ENCODE measurements at places on chromosomes 2 and 18.
A peak's percentile ranks its signal among the peaks of the same experiment; 100 is the strongest.

DNA sequence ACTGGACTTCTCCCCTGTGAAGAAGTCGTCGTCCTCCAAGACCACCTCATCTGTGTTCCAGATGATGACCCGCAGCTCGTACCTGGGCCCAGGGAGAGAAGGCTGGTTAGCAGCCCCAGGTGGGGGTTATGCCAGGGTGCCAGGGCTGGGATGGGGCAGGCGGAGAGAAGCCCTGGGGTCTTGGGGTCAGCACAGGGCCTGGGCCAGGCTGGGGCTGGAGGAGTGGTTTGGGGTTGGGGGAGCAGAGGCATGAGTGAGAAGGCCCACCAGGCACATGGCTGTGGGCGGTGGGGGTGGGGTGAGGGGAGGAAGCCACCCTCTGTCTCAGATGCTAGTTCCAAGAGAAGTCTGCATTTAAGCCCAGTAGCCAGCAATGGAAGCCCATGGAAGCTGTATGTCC is 15.8 kb downstream of the OTOF start:
- DNase-seq = no peak

DNA sequence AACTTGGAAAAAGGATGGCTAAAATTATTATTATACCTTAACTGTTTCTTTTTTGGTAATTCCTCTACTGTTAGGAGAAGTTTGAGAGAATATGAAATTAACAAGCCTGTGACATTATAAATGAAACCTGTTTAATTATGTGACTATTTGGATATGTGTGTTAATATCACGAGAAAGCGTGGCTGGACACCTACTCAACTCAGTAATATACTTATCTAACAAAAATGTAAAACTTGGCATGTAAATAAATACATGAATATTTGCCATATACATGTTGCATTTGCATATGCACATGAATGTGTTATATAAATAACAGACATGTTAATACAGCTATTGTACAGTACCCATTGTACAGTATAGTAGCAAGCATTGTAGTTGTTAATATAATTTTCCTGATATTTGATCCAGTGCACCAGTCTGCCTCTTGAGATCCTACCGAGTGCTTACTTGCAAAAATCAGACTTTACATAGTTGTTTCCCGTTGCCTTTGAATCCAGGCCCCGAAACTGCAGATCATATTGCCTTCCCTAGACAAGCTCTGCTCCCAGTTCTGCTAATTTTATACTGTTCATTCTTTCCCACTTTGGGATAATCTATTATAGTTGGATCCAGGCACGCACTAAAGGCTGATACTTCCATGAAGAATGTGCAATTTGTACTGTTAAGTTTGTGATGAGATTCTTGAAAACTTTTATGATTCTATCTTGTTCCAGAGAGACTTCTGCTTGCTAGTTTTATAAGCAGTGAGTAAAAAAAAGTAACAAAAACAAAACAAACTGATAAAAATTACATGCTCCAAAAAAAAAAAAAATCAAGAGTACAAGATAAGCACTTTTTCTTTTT is 395.6 kb downstream of the ARHGAP15 start:
- no peak for DNase-seq

DNA sequence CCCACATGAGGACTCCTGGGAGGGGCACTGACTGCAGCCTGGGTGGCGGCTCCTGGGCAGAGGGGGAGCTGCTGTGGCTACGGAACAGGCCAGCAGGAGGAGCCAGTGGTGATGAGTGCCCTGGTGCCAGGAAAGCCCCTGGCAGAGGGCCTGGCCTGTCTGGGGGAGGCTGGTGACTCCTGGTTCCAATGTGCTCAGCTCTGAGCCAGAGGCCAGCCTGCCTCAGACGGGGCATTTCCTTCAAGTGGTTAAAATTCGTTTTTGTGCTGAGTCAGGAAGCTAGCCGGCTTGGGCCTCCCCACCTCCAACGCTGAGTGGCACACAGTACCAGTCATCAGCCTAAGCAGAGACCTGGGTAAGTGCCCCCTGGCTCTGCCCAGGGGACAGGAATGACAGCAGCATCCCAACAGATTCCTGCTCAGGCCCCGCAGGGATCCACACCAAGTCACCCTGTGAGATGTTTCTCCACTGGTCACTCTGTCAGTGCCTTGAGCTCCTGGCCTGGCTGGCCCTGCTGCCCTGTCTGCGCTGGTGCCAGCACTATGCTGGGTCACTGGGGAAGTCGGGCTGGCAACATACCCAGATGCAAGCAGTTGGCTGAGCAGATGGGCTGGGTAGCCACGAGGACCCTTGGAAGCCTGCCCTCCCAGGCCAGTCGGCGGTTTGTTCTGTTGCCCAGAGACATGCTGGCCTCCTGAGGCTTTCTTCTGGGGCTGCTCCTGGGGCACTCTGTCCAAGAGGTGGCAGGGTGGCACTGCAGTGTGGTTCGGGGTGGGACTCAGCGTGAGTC is 7.1 kb upstream of the KLF11 start:
- peak; percentile 78 for DNase-seq

- DNase-seq = no peak
These were observed 6.1 kb downstream of the SMAD7 start for GRCh38 chr18:48944634-48945033.

DNA sequence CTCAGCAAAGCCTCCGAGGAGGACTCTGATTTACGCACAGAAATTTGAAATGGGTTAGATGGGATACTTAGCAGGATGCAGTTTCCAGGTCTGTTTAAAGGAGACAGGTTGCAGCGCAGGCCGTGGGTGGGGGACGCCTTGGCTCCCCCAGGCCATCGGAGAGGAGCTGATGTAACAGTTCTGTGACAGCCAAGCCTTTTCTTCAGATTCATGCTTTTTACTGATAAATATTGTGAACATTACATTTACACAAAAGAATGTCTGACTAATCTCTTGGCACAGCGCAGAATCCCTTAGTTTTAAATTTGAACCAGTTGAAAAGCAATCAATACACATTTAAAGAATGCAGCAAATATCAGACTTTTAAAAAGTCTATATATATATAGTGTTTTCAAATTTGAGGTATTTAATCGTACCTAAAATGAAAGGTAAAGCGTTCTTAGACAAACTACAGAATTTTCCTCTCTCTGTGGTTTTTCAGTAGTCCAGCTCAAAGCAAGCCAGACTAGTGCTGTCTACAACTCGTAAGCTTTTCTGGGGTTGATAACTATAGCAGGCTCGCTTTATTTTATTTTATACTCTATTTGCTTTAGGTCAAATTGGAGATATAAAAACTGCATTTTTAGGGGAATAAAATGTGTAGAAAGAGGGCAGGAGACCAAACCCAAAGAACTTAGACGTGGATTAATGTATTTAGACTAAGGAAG is 221.9 kb downstream of the PIEZO2 start:
- no peak for DNase-seq

DNA sequence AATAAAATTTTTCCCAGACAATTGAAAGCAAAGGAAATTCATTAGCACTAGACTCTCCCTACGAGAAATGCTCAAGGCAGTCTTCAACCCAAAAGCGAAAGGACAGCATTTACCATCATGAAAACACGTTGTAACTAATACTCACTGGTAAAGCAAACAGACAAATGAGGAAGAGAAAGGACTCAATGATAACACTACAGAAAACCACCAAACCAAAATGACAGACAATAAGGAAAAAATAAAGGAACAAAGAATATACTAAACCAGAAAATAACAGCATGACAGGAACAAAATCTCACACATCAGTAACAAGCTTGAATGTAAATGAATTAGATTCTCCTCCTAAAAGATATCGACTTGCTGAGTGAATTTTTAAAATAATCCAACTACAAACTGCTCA is 190.7 kb downstream of the NOL4 start:
- no peak for DNase-seq

Measured in NCI-H446 (cell line).